AG09319 (cell line): ENCODE measurements at places on chromosomes 16 and 17.

DNA sequence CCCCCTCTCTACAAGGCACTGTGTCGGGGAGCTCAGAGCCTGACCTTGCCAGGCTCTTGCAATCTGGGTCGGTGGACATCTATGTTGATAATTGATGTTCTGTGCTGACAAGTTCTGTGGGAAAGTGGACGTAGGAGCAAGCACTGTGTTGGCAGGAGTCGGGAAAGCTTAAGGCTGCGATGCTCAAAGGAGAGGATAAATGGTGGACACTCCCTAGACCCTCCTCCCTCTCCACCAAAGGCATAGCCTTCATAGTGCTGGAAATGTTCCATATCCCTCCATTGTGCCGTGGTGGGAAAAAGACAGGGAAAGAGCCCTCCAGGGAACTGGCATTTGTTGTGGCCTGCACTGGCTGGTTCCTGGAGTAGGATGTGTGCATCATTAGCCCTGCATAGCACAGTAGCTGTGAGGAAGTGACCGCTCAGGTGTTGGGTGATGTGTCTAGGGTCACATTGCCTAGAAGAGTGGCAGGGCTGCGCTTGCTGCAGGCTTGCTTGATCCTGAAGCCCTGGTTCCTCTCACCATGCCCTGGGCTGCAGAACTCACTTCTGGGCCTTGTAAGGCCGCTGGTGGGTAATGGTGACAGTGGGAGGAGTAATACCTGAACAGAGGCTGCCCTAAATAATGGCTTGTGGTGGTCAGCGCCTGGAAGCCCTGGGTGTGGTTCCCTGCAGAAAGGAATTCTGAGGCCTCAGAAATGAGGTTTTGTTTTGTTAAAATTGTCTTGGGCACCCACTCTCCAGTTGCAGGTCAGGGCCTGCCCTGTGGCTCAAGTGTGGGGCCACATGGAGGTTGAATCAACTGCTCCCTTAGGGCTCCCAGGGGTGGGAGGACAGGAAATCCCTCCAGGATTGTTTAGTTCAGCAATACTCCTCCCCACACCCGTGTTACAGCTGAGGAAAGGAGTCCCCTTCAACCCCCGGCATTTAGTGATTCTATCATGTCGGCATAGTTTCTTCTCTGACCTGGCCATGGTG is 62.6 kb downstream of the KSR1 start:
- DNase-seq: no peak

- no peak for DNase-seq
These were observed 17.0 kb downstream of the PIMREG start for GRCh38 chr17:6461246-6461645.

DNA sequence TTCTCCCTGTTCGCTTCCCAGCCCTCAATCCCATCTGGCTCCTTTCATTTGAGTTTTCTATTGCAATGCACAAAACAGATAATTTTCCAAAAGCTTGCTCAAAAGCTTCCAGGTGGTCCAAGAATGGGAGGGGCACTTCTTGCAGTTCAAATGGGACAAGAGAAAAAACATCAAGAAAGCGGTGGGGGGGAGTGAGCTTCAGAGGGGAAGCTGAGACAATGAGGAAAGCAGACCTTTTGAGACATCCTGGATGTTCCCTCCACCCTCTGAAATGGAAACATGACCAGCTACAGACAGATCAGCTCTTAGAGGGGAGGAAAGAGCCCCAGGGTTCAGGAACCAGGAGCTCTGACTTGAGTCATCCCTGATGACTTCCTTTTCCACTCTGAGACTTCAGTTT is 368.2 kb downstream of the SLC39A11 start:
- no peak for DNase-seq

- DNase-seq: no peak
These were observed 164.7 kb downstream of the ABCA8 start for GRCh38 chr17:68790492-68790891.

DNA sequence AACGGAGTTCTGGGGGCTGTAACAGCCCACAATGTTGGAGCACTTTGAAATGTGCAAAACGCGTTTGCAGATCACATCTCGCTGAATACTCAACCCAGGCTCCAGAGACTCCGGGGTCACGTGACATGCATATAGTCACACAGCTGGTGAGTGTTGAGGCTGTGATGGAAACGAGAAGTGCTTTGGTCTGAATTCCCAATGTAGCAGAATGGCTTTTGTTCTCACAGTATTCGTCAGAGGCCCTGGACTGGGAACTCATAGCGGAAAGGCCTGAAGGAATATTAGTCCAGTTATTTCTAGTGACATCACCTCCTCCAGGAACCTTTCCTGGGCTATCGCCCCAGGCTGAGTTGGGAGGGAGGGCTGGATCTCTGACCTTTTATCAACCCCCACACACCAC is 95.8 kb upstream of the CRHR1 start:
- DNase-seq: no peak

- no peak for DNase-seq
These were observed 73.2 kb downstream of the ZNF18 start for GRCh38 chr17:11924076-11924475.

GRCh38 chr17:82225368-82226029 is 3.3 kb upstream of the SLC16A3 start:
- no peak for DNase-seq

DNA sequence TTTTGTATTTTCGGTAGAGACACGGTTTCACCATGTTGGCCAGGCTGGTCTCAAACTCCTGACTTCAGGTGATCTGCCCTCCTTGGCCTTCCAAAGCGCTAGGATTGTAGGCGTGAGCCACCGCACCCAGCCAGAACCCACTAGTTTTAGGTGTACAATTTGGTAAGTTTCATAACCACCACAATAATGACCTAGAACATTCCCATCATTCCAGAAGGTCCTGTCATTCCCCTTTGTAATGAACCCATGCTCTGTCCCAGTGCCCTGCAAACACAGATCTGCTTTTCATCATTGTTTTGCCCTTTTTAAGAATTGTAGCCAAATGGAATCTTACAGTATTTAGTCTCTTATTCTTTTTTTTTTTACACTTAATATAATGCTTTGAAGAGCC is 35.6 kb upstream of the IRF8 start:
- DNase-seq: no peak

- no peak for DNase-seq
These were observed 16.2 kb upstream of the CSF3 start for GRCh38 chr17:39999067-39999466.

DNA sequence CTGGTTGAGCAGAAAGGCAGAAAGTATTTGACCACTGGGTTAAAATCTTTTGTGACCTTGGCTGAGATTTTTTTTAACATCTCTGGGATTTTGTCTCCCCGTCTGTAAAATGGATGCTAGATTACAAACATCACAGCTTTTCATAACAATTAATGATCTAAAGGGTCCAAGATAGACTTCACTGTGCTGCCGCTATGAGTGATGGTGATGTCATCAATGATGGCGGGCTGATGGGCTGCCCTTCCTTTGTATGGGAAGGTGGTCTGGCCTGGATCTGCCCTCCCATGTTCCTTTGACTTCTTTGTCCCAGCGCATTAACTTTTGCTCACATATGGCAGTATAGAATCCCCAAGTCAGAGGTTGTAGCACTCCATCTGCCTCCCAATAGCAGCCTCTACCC is 116.7 kb downstream of the IRX5 start:
- DNase-seq: no peak

GRCh38 chr16:84477661-84478060 is 26.8 kb downstream of the MEAK7 start:
- no peak for DNase-seq

DNA sequence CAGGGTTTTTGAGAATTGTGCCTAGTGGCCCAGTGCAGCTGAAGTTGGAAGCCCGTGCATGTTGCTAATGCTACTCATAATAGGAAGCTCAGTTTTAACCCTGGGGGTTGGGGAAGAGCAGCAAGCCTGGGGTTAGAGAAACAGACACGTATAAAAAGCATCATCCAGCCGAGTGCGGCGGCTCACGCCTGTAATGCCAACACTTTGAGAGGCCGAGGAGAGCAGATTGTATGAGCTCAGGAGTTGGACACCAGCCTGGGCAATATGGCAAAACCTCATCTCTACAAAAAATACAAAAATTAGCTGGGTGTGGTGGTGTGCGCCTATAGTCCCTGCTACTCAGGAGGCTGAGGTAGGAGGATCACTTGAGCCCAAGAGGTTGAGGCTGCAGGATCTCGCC is 2.3 kb upstream of the CLUH start:
- DNase-seq: no peak
